ENCODE measurements at places on chromosomes 4 and X.

DNA sequence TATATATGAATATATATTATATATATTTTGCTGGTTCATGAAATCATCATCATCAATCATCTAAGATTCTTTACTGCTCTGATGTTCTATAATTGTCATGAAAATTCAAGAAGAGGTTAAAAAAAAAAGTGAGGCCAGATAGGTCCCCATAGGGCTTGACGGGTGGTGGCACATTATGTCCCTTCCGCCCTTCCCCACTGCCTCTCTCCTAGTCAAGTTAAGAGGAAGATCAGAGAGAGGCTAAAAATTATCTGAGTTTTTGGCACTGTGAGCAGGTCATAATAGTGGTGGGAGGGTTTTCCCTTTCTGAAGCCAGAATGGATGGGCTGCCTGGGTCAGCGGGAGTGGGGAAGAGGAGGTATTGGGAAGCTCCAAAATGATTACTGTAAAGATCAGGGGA lies 5.4 kb downstream of the SYNPO2 start:
- DNase-seq: no peak

DNA sequence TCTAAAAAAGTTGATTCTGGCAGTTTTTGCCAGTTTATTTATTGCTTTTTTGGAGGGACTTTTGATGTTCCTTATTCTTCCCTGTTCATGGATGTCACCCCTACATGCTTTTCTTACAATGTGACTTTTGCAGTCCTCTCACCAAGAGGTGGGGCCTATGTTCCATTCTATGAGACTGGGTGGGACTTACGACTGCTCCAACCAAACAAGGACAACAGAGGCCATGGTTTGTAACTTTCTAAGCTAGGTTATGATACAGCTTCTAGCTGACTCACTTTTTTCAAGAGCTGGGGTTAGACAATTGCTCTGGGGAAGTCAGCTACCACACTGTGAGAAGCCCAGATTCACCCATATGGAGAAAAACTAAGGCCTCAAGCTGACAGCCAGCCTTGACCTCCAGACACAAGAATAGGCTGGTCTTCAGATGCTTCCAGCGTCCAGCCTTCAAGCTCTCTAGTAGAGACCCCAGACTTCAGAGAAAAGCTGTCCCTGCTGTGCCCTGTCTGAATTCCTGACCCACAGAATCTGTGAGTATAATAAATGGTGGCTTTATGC lies 39.5 kb downstream of the ENOPH1 start:
- DNase-seq: peak; percentile 68

DNA sequence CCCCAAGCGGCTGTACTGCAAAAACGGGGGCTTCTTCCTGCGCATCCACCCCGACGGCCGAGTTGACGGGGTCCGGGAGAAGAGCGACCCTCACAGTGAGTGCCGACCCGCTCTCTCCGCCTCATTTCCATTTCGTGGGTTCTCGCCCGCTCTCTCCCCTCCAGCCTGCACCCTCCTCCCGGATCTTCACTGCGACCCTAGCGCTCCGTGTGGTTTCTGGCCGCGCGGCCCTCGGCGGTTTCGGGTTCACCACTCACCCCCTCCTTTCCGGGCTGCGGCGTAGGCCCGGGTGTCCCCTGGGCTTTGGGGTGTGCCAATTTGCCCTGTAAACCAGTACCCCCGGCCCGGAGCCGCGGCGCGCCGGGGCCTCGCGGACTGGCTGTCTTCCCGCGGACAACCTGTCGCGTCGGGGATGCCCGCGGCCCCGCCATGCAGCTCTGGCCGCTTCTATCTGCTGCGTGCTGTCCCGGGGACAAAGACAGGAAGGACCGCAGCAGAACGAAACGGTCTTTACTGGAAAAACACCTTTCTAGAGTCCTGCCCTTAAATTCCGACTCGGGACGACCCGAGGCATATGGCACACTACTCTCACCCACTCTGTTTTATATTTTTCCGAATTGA lies 737 bp downstream of the FGF2 start:
- peak; percentile 34 for DNase-seq

DNA sequence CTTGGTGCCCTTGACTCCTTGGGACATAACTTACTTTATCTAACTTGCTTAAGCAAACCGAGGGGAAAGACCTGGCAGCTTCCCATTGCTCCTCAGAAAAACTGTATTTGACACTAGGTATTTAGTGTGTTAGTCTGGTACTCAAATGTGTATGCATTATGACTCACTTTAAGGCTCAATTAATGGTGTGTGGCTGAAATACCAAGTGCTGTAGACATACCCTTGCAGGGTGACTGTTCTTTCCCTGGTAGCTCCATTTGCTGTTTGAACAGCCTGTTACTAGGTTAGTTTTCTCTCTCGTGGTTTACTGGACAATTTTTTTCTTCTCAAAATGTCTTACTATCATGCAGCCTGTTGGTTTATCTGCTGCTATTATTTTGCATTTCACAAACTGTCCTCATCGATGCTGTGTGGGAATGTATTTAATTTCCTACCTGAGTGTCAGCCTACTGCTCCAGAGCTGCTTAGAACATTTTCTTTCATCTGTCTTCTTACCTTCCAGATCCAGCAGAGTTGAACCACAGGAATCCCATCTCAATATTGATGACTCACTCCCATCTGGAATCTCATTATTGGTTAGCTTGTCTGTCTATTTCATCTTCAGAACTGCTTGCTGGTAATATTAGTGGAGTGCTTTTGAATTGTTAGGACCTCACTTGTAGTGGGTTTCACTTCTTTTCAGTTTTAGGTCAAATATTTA lies 158.0 kb upstream of the FAT1 start:
- peak; percentile 15 for DNase-seq

DNA sequence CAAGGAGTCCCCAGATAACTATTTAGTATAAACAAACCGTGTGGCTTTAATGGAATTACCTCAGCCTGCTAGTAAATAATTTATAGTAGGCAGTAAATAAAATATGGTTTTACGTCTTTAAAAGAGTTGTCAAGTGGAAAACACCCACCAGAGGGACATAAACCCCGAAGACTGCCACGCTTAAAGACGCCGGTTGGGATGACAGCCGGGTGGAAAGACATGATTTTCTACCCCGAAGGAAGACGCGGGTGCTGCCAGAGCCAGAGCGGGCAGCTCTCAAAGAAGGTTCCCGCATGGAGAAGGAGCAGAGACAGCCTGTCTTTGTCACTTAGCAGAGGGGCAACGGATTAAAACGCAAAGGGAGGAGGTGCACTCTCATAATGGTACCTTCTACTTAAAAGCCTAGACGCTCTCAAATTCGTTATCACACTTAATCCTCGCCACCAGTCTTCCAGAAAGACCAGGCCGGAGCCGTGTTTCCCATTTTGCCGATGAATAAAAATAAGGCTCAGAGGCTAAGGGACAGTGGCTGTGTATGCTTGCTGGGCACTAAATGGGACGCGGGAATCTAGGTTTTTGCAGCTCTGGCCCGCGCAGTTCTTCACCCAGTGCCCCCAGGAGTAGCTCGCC lies 140.5 kb upstream of the ZIC3 start:
- DNase-seq: no peak

DNA sequence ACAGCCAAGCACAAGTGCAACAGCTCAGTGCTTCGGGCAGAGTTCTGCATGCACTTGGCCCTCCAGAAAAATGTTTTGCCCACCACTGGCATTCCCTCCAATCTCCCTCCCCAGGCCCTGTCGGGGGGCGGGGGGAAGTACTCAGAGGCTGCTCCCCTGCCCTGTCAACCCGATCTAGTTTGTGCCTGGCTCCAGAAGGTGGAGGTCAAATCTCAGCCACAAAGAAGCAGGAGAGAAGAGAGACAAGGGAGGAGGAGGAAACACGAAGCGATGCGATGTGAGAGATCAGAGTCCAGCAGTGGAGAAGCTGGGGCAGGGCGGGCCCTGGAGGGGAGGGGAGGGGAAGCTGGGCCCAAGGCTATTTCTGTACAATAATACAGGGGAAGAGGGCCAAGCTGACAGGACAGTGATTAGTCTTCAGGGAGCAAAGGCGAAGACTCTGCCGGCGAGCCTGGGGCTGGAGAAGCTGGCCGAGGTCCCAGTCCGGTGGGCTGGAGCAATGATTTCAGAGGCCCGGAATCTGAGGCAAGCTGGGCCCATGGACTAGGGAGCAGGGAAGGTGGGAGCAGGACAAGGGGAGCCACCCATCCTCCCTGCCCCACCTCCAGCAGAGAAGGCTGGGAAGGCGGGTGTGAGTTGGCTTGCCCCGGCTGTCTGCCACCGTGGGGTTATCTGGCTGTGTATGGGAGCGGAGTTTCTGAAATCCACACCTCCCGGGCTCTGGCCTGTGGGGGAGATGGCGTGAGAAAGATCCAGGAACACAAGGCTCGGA lies 167.1 kb downstream of the EFNB1 start:
- peak; percentile 91 for DNase-seq

GRCh38 chrX:97616883-97617530 lies 733.3 kb downstream of the RPA4 start:
- DNase-seq: peak; percentile 56

GRCh38 chr4:156677656-156678055 lies 293.9 kb downstream of the PDGFC start:
- DNase-seq: no peak

DNA sequence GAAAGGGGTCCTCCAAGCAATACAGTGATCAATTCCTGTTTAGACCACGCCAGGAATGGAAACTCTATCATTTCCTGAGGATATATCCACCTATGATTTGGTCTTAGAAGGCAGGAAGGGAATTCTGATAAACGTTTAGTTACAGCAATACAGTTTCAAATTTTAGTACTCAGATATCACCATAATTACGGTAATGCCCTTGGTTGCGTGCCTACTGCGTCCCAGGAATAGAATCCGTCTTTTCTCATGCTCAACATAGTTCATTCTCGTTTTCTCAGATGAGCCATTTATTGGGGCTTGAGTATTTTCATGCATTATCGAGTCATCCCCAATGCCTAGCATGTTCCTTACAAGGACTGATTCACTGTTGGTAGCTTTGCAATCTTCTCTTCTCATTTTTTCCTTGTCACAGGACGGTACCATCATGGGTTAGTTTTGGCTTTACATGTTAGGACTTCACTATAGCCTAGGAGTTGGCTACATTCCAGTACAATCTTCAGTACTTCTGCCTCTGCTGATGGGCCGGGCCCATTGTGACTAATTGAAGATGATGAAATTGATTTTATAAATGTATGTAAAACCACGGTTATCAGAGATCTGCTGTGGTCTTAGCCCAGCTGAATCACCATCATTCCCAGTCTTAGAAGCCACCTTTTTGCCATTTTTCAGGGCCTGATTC lies 4.4 kb upstream of the PRKX start:
- DNase-seq: peak; percentile 33

DNA sequence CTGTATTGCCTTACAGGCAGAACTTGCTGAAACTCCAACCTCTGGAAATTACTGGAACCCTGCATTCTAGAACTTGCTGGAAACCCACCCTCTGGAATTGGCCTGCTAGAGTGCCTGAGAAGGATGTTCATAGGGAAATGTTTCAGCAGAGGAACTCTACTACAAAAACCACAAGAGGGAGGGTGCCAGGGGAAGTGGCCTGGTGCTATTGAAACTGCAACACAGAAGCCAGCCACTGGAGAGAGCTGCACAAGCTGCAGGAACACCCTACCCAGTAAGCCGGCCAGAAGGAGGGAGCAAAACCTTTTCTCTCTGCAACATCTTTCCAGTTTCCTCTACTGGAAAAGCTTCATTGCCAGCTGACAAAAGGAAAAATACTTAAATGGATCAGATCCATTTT lies 2.5 kb upstream of the BRWD3 start:
- DNase-seq: peak; percentile 64

GRCh38 chr4:170776983-170777382 lies 687.2 kb upstream of the AADAT start:
- no peak for DNase-seq

- peak; percentile 37 for DNase-seq
These were observed 513.8 kb upstream of the FAM241A start for GRCh38 chr4:111631215-111631999.

DNA sequence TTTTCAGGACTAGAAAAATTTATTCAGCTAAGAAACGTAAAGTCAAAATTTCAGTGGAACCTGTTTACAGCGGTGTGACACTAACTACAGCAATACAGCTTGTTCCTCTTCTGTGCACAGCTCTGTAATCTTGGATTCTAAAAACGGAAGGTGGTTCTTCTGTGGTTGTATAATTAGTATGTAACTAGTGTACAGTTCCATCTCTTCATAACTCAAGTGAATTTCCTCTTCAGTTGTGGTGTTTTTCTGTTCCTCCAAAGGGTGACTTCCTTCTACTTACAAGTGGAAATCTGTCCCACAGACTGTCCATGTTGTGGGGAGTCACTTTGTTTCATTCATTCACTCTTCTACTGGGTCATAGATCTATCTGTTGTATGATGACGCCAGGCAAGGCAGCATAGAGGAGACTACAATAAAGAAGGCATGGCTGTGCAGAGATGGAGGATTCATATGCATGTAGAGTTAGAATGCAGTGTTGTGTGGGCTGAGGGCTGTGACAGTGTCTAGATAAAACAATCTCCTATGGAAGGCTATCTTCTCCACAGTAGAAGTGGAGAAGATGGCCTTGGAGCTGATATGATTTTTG lies 5.4 kb downstream of the DAPP1 start:
- DNase-seq: no peak

DNA sequence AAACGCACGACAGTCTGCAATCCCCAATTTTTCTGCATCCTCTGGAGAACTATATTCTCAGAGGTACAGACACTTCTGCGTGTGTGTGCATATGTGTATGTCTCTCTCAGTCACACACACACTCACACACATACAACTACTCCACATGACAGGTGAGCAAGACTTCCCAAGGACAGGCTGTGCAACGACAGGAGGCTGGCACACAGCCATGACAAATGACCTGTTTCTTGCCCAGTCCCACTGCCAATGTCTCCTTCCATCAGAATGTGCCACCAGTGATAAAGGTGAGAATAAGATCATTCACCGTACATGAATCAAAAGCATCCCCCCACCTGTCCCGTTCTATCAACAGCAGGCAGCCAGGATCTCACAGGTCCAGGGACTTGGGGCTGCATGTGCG lies 52.4 kb downstream of the PPP2R2C start:
- DNase-seq: no peak

GRCh38 chr4:7336732-7337131 lies 98.0 kb downstream of the PSAPL1 start:
- no peak for DNase-seq

- peak; percentile 29 for DNase-seq
These were observed 116.1 kb downstream of the REELD1 start for GRCh38 chr4:146330392-146330791.

DNA sequence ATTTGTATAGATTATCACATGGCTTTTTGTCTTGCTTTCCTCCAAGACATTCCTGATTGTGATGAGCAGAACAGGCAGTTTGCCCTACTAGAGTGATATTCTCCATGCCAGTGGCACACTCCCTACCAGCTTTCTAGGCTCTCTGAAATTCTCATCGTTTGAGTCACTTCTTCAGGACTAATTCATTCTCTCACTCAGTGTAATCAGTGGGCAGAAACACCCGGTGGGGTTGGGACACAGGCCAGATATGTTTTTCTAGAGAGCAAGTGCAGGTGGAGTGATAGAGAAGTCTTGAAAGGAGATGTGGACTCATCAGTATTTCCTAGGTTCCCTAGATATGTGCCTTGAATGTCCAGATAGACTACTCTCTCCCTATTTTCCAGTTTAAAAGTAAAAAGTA lies 13.1 kb downstream of the RAB33A start:
- DNase-seq: no peak

DNA sequence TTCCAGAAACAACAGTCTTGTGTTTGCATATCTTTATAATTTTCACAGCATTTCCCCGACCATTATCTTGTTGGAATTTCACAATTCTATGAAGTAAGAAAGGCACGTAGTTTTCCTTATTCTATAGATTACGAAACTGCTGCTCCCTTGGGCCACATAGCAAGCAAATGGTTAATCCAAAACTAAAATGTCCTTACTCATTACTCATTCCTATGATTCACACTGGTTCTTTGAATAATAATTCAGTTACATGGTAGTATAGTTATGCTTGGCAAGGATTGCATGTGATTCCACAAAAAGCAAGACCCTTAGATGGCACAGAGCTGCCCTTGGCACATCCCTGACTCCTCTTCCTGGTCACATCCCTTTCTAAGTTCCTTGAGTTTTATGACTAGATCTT lies 51.2 kb downstream of the OR13H1 start:
- peak; percentile 7 for DNase-seq
